ENCODE measurements at places on chromosomes 5 and 9.

DNA sequence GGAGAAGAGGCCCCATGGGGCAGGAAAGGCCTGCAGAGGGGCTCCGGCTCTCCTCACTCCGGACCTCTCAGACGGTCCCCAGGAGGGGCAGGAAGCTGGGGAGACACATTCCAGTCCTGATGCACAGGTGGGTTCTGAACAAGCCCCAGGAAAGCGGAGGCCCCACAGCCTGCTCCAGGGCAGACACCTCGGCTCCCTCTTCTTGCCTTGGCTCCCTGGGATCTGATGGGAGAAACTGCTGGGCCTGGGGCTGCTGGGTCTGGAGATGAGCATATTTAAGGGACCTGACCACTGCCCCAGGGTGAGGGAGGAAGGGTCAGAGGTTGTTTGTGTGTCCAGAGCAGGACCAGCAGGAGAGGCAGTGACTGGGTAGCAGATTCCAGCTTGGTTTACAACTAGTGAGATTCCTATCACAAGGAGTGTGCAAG is 1.2 kb downstream of the CORO2A start:
- H3K4me3 ChIP-seq = peak overlapping the region; percentile 47
- H3K27ac ChIP-seq = peak overlapping the region; percentile 38
- no peaks in the 10 kb centered on the region for H3K27me3 ChIP-seq
- H3K4me1 ChIP-seq = peaks cover 44% of the 10 kb centered on the region
- no peaks in the 10 kb centered on the region for H3K36me3 ChIP-seq
- no peak for DNase-seq

DNA sequence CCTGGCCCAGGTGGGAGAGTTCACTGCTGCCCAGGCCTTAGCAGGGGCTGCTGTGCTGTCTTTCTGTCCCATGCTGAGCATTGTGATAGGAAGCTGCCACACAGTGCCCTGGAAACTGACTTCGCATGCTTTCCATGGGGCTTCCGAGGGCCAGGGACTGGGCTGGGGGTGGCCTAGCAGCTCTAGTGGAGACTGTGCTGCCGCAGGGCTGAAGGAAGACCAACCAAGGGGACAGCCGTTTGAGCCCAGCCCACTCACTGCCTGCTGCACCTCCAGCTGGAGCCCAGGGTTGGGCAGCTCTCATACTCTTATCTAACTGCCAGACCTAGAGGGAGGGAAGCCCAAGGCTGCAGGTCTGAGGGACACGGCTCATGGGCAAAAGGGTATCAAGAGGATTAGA is 79.2 kb downstream of the RGS3 start:
- DNase-seq = no peak
- H3K4me3 ChIP-seq = no peak overlapping the region
- H3K36me3 ChIP-seq = peaks cover 46% of the 10 kb centered on the region
- H3K4me1 ChIP-seq = peaks cover 16% of the 10 kb centered on the region
- no peak overlapping the region for H3K27ac ChIP-seq

- peaks cover 20% of the 10 kb centered on the region for H3K4me1 ChIP-seq
- H3K27me3 ChIP-seq = no peaks in the 10 kb centered on the region
Measured at GRCh38 chr9:87725356-87725899, 491 bp upstream of the CTSL start.

DNA sequence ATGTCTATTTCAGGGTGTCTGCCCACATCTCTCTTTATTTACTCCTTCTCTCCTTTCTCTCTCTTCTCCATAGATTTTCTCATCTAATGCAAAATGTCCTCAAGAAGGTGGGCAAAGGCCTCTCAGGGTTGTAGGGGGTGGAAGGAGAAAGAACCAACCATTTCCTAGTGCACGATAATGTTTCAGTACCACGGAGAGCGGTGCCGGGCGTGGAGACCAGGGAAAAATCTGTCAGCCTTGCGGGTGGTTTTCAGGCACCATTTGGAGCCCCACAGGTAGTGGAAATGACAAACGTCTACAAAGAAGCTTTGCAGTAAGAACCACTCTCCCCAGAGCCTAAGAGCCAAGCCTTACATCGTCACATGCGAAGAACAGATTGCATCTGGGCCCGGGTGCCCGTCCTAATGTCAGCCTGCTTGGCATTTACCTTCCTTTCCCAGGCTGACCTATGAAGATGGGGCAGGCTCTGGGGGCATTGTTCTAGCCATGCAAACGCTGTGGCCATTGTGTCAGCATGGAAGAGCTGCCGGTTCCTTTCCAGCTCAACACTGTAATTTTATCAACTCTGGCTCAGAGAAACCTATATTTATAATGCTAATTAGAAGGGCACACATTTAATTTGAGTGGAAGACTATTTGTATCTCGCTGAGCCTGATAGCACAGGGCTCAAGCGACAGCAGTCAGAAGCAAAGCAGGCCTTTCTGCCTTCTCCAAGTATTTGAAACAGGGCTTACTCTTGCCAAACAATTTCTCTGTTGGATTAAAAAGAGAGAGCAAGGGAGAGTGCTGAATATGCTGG is 430.1 kb upstream of the WWC1 start:
- no peak overlapping the region for H3K4me3 ChIP-seq
- no peak for DNase-seq
- no peak overlapping the region for H3K27ac ChIP-seq
- no peaks in the 10 kb centered on the region for H3K27me3 ChIP-seq

GRCh38 chr5:18037718-18038117 is 403.5 kb downstream of the TAF11L14 start:
- H3K4me1 ChIP-seq = no peaks in the 10 kb centered on the region
- H3K36me3 ChIP-seq = no peaks in the 10 kb centered on the region
- no peak overlapping the region for H3K27ac ChIP-seq
- DNase-seq = no peak
- H3K27me3 ChIP-seq = no peaks in the 10 kb centered on the region

GRCh38 chr9:113622600-113623400 is 159.3 kb downstream of the RGS3 start:
- no peaks in the 10 kb centered on the region for H3K36me3 ChIP-seq
- no peak overlapping the region for H3K4me3 ChIP-seq
- DNase-seq = no peak
- H3K27me3 ChIP-seq = no peaks in the 10 kb centered on the region
- H3K4me1 ChIP-seq = no peaks in the 10 kb centered on the region

GRCh38 chr5:131466171-131466766 is 168.8 kb downstream of the RAPGEF6 start:
- DNase-seq = no peak
- H3K4me3 ChIP-seq = no peak overlapping the region
- peaks cover 26% of the 10 kb centered on the region for H3K36me3 ChIP-seq
- H3K4me1 ChIP-seq = peaks cover 22% of the 10 kb centered on the region
- H3K27ac ChIP-seq = no peak overlapping the region

DNA sequence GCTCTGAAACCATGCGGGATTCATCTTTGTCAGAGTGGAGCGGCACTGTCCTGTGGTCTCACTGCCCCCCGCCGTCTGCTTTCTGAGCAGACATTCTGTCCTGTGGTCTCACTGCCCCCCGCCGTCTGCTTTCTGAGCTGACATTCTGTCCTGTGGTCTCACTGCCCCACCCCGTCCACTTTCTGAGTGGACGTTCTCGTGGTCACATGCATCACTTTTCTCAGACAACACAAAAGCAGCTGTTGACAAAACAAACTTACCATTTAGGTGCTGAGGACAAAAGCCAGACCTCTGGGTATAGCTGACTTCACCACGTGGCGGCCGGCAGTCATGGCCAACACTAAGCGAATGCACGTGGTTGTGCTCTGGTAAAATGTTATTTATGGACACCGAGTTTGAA is 2.8 kb downstream of the LRRC14B start:
- H3K4me1 ChIP-seq = no peaks in the 10 kb centered on the region
- no peak overlapping the region for H3K27ac ChIP-seq
- no peak overlapping the region for H3K4me3 ChIP-seq

GRCh38 chr9:122220673-122221182 is 8.0 kb downstream of the LHX6 start:
- H3K4me3 ChIP-seq = no peak overlapping the region
- H3K27ac ChIP-seq = no peak overlapping the region
- H3K4me1 ChIP-seq = peaks cover 10% of the 10 kb centered on the region
- peaks cover 37% of the 10 kb centered on the region for H3K27me3 ChIP-seq
- H3K36me3 ChIP-seq = no peaks in the 10 kb centered on the region

GRCh38 chr5:69225860-69226259 is 8.8 kb upstream of the CDK7 start:
- DNase-seq = no peak
- no peaks in the 10 kb centered on the region for H3K4me1 ChIP-seq
- peaks cover 13% of the 10 kb centered on the region for H3K36me3 ChIP-seq
- no peaks in the 10 kb centered on the region for H3K27me3 ChIP-seq
- H3K27ac ChIP-seq = no peak overlapping the region
- H3K4me3 ChIP-seq = no peak overlapping the region
